ENCODE measurements at places on chromosomes 1 and 21. TPM values are rescaled to one million over a fixed set of nuclear protein-coding genes. Genes with fewer than 3 reads are reported as not detected.

Gene LPAR3
- 2.3 TPM for polyA plus RNA-seq

Gene ARMH1
- polyA plus RNA-seq, result 26.0 TPM

Gene C1QB
- polyA plus RNA-seq, result 354 TPM

Gene TNFRSF4
- polyA plus RNA-seq, result 11.3 TPM

Gene LSS
- polyA plus RNA-seq, result 88.0 TPM

Gene LCE1E
- not detected for polyA plus RNA-seq

Gene CCDC27
- polyA plus RNA-seq, result not detected

Gene ZMYND12
- polyA plus RNA-seq, result 3.9 TPM

Gene CAMTA1
- polyA plus RNA-seq, result 52.3 TPM

Gene CD48
- 16.4 TPM for polyA plus RNA-seq

Gene LINGO4
- 0.05 TPM for polyA plus RNA-seq

Gene VTCN1
- 0.84 TPM for polyA plus RNA-seq

DNA sequence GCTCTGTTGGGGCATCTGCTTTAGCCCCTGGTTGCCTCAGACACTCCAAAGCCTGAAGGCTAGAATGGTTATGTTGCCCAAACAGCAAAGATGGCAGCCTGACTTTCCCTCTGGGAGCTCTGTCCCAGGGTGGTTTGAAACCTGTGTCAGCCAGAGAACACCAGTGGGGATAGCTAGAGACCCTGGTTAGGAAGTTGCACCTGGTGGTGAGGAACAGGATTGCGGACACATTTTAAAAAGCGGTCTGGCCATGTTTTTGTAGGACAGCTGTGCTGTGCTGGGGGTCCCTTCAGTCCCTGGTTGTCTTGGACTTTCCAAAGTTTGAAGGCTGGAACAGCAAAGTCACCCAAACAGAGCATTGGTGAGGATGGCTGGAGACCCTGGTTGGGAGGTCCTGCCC, 87.8 kb downstream of the DNM3 start:
- DNase-seq, result no peak

DNA sequence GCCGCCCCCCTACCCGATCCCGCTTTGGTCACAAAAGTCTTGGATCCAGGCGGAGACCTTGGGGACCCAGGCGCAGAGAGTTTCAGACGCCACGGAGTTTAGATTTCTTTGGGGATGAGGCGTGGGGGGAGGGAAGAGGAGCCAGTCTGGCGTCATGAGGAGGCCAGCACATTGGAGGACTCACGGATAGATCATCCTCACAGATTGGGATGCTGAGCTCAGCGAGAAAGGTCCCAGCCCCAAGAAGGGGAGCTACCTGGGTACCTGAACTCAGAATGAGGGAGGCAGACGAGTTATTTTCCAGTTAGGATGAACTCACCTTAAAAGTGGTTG, 393 bp downstream of the ELAPOR1 start:
- DNase-seq, result no peak

DNA sequence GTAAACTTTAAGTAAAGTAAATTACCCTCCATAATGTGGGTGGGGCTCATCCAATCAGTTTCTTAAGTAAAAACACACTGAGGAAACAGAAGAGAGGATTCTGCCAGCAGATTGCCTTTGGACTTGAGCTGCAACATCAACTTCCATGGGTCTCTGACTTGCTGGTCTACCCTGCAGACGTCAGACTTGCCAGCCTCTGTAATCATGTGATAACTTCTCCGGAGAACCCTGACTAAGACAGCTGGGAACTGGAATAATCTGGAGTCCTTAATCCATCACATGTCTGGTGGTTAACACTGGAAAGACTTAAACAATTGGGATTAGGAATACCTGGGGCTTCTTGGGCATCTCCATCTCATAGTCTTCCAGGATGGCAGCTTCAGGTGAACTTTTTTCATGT, 13.2 kb upstream of the CEP350 start:
- no peak for DNase-seq

DNA sequence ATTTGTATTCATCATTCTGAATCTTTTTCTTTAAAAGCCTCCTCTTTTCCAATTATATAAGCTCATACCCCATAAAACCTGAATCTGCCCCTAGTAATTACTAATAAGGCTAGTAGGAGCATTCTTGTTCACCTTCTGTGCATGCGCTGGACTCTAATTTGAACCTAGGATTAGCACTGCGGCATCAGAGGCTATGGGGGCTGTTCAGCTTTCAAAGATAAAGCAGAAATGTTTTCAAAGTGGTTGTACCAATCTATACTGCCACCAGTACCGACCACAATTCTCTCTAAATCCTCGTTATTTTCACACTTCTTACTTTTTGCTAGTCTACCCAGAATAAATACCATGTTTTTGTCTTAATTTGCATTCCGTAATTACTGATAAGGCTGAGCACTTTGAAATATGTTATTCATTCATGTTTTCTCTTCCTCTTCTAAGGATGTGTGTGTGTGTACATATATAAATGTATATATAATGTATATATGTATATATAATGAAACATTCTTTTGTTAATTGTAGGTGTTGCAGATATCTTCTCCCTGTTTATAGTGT, 1.6 kb upstream of the DDX59 start:
- DNase-seq, result no peak

GRCh38 chr1:87226341-87226760, 102.3 kb upstream of the LMO4 start:
- DNase-seq, result peak; percentile 95

- no peak for DNase-seq
Measured at GRCh38 chr1:8203056-8203455, 114.9 kb upstream of the SLC45A1 start.

DNA sequence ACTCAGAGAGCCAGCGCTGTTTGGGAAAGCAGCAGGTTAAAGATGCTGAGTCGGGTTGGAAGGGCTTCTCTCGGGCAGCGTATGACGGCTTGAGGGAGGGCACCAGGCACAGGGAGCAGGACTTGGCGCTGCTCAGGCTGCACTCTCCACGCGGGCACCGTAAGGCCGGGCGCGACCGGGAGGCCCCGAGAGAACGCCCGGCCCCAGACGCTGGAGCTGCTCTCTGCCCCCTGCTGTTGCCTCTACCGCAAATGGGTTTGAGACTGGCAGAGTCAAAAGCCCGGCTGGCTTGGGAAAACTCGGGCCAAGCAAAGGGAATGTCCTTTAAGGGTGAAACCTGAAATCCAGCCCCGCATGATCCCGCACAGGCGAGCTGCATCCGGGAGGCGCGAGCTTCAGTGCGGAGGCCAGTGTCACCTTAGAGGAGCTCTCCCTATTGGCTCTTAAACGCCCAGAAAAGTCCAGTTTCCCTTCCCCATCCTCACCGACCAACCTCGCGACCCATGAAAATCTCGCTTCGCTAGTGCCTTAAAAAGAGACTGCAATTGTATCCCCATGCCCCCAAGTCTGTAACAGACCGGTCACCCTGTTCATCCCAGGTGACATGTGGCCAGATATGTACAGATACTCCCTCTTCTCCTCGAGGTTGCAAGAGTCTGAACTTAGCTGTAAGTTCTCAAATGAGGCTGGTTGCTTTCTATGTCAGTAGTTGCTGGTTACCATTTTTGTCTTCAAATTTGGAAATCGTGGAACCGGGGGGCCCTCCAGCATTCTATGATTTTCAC, 1.1 kb downstream of the PRRX1 start:
- DNase-seq, result no peak

DNA sequence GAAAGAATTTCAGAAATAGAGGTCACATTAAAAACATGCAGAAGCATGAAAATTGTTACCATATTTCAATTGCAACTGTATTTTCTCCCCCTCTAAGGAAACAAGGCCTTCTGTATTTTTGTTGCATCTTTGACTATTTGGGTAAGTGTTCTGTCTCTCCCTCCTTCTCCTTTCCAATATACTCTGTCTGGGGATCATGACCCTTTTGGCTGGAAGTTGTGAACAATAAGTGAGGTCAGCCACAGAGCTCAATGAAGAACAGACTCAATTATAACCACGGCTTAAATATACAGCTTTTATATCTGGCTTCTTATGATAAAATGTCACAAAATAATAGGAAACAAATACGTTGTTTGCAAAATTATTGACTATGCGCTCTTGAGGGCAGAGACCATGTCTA, 47.1 kb downstream of the SPAG17 start:
- DNase-seq, result no peak

- DNase-seq, result no peak
Measured at GRCh38 chr1:19197845-19198244, 12.2 kb downstream of the UBR4 start.

- DNase-seq, result no peak
Measured at GRCh38 chr1:97071173-97071572, 349.6 kb downstream of the PTBP2 start.

DNA sequence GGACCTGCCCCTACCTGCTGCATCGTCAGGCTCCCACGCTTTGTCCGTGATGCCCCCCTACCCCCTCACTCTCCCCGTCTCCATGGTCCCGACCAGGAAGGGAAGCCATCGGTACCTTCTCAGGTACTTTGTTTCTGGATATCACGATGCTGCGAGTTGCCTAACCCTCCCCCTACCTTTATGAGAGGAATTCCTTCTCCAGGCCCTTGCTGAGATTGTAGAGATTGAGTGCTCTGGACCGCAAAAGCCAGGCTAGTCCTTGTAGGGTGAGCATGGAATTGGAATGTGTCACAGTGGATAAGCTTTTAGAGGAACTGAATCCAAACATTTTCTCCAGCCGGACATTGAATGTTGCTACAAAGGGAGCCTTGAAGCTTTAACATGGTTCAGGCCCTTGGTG, 8.9 kb downstream of the SPATA46 start:
- DNase-seq, result peak; percentile 17

DNA sequence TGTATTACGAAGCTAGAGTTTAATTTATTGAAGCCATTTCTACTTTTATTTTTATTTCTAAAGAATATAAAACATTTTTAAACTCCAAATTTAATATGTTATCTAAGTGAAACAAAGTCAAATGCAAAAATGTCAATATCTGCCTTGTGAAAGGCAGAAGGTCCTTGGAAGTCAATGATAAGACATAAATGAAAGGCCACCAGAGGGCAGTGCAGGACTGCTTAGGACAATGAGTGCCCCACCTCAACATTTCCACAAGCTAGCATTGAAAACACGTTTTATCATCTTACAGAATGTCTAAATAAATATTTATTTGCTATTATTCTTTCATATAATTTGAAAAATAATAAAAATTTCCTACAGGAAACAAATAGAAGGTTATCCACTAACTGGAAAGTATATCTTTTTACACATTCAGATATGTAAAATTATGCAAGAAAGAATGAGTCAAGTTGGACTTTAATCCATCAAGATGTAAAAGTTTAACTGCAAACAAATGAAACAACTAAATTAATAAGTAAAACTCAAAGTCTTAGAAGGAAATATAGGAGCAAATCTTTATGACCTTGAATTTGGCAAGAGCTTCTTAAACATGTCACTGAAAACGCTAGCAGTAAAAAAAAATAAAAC, 140.1 kb upstream of the FMN2 start:
- peak; percentile 87 for DNase-seq

DNA sequence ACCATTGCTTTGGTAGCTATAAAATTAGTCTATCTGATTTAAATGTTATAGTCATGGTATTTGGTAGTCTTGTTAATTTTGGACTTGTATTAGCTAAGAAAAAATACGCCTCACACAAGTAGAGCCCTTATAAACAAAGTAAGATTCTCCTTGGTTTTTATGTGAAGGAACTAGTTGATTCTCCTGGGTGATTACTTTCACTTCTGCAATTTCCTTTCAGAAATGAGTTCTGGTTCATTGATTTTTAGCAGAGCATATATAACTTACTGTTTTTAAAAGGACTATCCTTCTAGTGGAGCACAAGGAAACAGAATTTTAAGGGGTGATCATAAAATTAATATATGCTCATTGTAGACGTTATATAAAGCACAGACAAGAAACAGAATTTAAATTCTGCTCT, 120.1 kb downstream of the BACH1 start:
- no peak for DNase-seq

GRCh38 chr1:9211291-9211811, 23.2 kb upstream of the H6PD start:
- no peak for DNase-seq

DNA sequence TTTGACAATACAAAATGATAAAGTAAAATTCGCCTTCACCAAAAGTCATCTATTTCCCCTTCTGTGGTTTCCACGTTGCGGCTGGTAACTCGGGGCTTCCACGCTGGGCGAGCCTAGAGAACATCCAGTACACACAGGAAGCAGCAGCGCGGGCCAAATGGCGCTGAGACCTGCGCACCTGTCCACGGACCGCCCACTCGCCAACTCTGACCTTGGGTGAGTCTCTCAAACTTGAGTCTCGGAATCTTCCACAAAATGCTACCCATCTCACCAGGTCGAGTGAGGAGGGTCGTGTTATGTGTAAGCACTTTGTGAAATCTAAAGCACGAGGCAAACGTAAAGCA, 820 bp upstream of the TTF2 start:
- DNase-seq, result no peak

- DNase-seq, result no peak
Measured at GRCh38 chr1:57218487-57219079, 205.3 kb downstream of the DAB1 start.

DNA sequence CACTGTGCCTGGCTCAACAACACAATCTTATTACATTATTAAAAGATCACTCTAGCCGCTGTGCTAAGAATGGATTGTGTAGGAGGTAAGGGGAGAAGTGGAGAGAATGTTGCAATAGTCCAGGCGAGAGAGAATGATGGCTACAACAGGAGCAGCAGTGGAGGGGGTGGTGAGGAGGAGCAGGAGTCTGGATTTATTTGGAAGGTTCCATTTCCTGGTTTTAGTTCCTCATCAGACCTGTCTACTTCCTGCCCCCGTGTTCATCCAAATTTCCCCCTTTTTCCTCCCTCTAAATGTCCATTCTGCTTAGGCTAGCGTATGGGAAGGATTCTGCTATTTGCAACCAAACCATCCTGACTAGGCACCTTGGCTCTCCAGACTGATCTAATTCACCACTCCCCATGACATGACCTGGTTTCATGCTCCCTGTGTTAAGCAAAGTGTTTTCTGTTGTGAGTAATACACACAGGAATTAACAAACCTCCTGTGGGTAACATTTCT, 35.1 kb upstream of the EYA3 start:
- DNase-seq, result no peak
